8988T (cell line): ENCODE measurements at places on chromosomes 1 and 21.

DNA sequence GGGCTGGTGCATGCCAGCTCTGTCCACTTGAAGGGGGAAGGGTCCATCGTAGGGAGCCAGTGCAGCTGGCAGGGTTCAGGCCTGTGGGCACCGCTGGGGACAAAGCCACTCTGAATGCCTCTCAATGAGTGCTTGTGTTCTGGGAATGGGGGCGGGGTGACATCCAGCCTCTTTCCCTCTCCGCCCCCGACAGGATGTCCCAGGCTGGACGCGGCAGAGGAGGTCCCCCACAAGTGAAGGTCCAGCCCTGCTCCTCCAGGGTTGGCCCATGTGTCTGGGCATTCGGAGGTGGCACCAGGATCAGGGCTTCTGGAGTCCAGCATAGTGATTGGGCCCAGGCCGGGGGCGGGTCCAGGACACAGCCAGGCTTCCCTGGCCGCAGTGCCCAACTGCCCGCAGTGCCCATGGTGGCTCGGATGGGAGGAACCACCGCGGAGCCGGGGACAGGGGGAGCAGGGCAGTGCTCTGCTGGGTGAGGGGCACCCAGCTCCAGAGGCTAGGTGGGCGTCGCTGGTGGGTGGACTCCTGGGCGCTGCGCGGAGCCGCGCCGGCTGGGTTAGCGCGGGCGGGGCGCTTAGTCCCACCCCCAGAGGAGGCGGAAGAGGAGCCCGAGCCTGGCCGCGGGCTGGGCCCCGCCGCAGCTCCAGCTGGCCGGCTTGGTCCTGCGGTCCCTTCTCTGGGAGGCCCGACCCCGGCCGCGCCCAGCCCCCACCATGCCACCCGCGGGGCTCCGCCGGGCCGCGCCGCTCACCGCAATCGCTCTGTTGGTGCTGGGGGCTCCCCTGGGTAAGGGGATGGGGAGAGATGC lies at the start of gene SHISA4:
TSS of gene SHISA4 (plus strand) at position 617 of the 808 bp plus-strand sequence. CDS start at position 714, 97 bp downstream.
- peak; percentile 93 for DNase-seq

- no peak for DNase-seq
Measured at GRCh38 chr1:46333300-46334029, 7.1 kb upstream of the NSUN4 start.

DNA sequence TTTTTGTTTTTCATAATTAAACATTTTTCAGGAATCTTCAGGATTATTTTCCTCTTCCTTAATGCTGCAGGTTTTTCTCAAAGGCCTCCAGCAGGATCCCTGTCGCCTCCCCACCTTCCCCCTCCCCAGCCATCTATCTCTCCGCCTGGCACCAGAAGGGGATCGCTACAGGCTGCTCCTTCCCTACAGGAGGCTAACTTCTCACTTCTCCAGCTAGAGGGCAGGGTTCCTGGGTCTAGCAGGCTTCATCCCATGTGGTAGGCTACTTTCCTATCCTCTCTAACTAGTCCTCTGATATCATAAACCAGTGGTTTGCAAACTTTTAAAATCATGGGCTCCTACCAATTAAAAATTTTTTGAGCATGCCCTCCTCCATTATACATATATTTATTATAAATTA lies 104.1 kb downstream of the KCNN3 start:
- DNase-seq, result peak; percentile 78

DNA sequence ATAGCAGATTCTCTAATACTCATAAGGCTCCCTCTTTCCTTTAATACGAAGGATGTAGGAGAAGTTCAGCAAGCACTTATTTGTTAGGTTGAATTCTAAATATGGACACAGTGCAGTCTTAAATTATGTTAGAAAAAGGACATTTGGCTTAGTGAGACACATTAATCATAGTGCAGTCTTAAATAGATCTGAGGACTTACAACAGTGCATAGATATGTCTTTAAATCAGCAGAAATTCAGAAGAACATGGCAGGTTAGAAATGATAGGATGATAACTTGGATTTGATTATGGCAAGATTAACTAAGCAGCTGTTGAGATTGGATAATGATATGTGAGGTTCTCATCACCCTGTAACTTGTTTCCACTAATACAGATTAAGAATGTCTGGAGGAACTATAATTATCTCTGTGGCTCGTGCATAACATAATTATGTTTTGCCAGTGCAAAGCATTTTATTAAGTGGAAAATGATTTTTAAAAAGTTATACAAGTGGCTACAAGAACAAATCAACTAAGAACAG lies 485.9 kb downstream of the USP25 start:
- no peak for DNase-seq

GRCh38 chr1:1270813-1271212 lies 2.8 kb downstream of the UBE2J2 start:
- DNase-seq, result no peak

- no peak for DNase-seq
Measured at GRCh38 chr1:213251972-213252371, 200.9 kb downstream of the RPS6KC1 start.

DNA sequence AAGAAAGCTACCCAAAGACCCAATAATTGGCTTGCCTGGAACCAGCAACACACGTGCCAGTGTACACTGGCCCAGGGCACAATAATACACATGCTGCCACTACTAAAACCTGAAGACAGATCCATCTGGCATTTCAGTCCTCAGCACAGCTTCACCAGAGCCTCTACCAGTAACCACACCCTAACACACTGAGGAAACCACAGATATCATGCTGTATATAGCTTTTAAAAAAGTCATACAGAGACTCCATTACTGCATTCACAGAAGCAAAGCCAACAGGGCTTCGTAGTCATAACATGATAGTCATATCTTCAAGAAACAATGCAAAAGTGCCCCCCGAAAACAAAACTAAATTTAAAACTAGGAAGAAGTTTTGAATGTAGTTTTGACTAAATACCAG lies 40.6 kb upstream of the NEGR1 start:
- no peak for DNase-seq

GRCh38 chr1:217929213-217929885 lies 298.2 kb downstream of the SPATA17 start:
- no peak for DNase-seq
